Caco-2 (cell line): ENCODE measurements at places on chromosomes 6 and 20.
A peak's percentile ranks its signal among the peaks of the same experiment; 100 is the strongest.

DNA sequence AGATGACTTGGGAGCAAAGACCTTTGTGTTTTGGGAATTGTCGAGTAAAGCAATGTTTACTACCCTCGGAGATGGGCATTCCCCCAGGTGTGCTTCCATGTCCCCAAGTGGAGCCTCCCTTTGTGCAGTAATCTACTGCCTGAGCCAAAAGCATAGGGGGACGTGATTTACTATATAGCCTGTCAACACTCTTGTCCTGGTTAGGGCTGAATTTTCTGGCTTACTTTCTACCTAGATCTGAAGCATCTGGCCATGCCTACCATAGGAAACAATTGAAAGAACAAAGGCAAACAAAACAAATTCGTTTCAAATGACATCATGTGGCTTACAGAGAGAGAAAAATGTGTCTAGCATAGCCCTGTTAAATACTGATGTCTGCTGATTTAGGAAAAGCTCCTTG is 350.6 kb downstream of the SAMD5 start:
- no peaks in the 10 kb centered on the region for H3K27me3 ChIP-seq
- no peak for DNase-seq
- H3K27ac ChIP-seq: no peak overlapping the region
- no peak overlapping the region for H3K4me3 ChIP-seq
- H3K36me3 ChIP-seq: no peaks in the 10 kb centered on the region
- H3K4me1 ChIP-seq: no peaks in the 10 kb centered on the region

- H3K4me3 ChIP-seq: no peak overlapping the region
- H3K27me3 ChIP-seq: no peaks in the 10 kb centered on the region
- H3K36me3 ChIP-seq: no peaks in the 10 kb centered on the region
- no peaks in the 10 kb centered on the region for H3K4me1 ChIP-seq
- H3K27ac ChIP-seq: no peak overlapping the region
- DNase-seq: no peak
Measured at GRCh38 chr6:15595461-15596173, 67.2 kb downstream of the DTNBP1 start.

GRCh38 chr6:13952101-13952500 is 27.3 kb downstream of the RNF182 start:
- no peak overlapping the region for H3K4me3 ChIP-seq
- no peak for DNase-seq
- H3K36me3 ChIP-seq: no peaks in the 10 kb centered on the region
- H3K27ac ChIP-seq: no peak overlapping the region
- H3K27me3 ChIP-seq: no peaks in the 10 kb centered on the region
- H3K4me1 ChIP-seq: no peaks in the 10 kb centered on the region

GRCh38 chr6:138387577-138388368 is 10.1 kb downstream of the SMIM28 start:
- DNase-seq: peak; percentile 61
- H3K4me3 ChIP-seq: no peak overlapping the region

- H3K27ac ChIP-seq: no peak overlapping the region
- peaks cover 3% of the 10 kb centered on the region; the same call in 1 of the 2 replicates for H3K4me1 ChIP-seq
- no peaks in the 10 kb centered on the region for H3K36me3 ChIP-seq
- H3K27me3 ChIP-seq: no peaks in the 10 kb centered on the region
Measured at GRCh38 chr20:59192533-59192896, 28.9 kb downstream of the ZNF831 start.

- no peaks in the 10 kb centered on the region for H3K27me3 ChIP-seq
- no peak overlapping the region for H3K4me3 ChIP-seq
- no peaks in the 10 kb centered on the region for H3K4me1 ChIP-seq
- DNase-seq: no peak
Measured at GRCh38 chr6:169144356-169144755, 109.3 kb downstream of the THBS2 start.

- DNase-seq: no peak
- no peak overlapping the region for H3K27ac ChIP-seq
- H3K27me3 ChIP-seq: no peaks in the 10 kb centered on the region
- peaks cover 22% of the 10 kb centered on the region for H3K4me1 ChIP-seq
- H3K4me3 ChIP-seq: no peak overlapping the region
Measured at GRCh38 chr6:56278171-56278591, 30.8 kb upstream of the COL21A1 start.

GRCh38 chr6:56572788-56573471 is 69.8 kb downstream of the DST start:
- H3K27me3 ChIP-seq: no peaks in the 10 kb centered on the region
- H3K4me3 ChIP-seq: no peak overlapping the region
- DNase-seq: no peak

- H3K36me3 ChIP-seq: no peaks in the 10 kb centered on the region
- peak; percentile 62 for DNase-seq
- no peak overlapping the region for H3K27ac ChIP-seq
- H3K4me1 ChIP-seq: no peaks in the 10 kb centered on the region
- no peaks in the 10 kb centered on the region; the same call in 1 of the 2 replicates for H3K27me3 ChIP-seq
Measured at GRCh38 chr6:34115403-34115795, 30.5 kb downstream of the GRM4 start.

- no peaks in the 10 kb centered on the region for H3K36me3 ChIP-seq
- no peaks in the 10 kb centered on the region for H3K4me1 ChIP-seq
- H3K27ac ChIP-seq: peak overlapping the region; percentile 57
Measured at GRCh38 chr6:151475653-151476523, 17.9 kb upstream of the CCDC170 start.

DNA sequence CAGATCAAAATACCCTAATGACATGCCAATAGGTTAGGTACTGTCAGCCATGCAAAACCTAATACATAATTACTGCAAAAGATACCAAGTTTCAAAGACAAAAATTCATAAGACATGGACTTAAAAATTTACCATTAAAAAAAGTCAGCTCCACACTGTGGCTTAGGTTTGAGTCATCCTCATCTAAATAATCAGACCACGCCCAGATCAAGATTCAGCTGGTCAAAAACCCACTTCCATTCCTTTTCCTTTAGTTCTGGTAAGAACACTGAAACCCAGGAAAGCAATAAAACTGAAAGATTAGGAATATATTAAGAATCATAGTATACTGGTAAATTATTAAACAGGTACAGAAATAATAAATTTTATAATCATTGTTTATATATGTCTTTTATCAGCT is 81.0 kb upstream of the ASF1A start:
- H3K27me3 ChIP-seq: no peaks in the 10 kb centered on the region
- no peaks in the 10 kb centered on the region for H3K4me1 ChIP-seq
- DNase-seq: no peak
- H3K27ac ChIP-seq: no peak overlapping the region
- no peaks in the 10 kb centered on the region for H3K36me3 ChIP-seq
- H3K4me3 ChIP-seq: no peak overlapping the region

DNA sequence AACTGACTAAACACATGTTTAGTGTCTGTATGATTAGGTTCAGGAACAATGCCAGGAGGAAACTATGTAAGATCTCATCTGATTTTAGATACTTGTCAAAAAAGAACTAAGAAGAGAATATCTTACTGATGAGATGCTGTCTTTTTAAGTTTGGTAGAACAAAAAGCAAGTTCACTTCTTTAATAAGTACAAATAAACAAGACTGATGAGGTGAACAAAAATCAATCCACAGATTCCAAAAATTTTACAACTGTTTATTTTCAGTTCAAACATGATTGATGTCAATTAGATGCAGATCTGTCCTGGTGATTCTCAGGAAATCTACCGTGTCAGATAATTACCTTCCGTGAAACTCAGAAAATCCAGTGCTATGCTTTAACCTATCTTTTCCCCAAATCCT is 24.9 kb downstream of the EPHA7 start:
- no peaks in the 10 kb centered on the region for H3K36me3 ChIP-seq
- DNase-seq: no peak
- no peak overlapping the region for H3K27ac ChIP-seq
- no peak overlapping the region for H3K4me3 ChIP-seq
- H3K27me3 ChIP-seq: no peaks in the 10 kb centered on the region
- no peaks in the 10 kb centered on the region for H3K4me1 ChIP-seq

GRCh38 chr6:169167581-169168301 is 85.9 kb downstream of the THBS2 start:
- H3K4me3 ChIP-seq: no peak overlapping the region
- no peak overlapping the region for H3K27ac ChIP-seq
- no peaks in the 10 kb centered on the region for H3K27me3 ChIP-seq
- DNase-seq: no peak

GRCh38 chr6:16766043-16766536 is 4.8 kb upstream of the ATXN1 start:
- no peak for DNase-seq
- no peak overlapping the region for H3K4me3 ChIP-seq
- no peak overlapping the region for H3K27ac ChIP-seq
- no peaks in the 10 kb centered on the region for H3K27me3 ChIP-seq
- peaks cover 15% of the 10 kb centered on the region for H3K4me1 ChIP-seq
- H3K36me3 ChIP-seq: no peaks in the 10 kb centered on the region; the same call in 1 of the 2 replicates

- H3K27me3 ChIP-seq: no peaks in the 10 kb centered on the region
- peak overlapping the region; percentile 78 for H3K27ac ChIP-seq
- H3K4me1 ChIP-seq: peaks cover 23% of the 10 kb centered on the region
- H3K36me3 ChIP-seq: no peaks in the 10 kb centered on the region
- peak overlapping the region; percentile 53 for H3K4me3 ChIP-seq
Measured at GRCh38 chr20:31587545-31588389, 17.3 kb upstream of the ID1 start.

GRCh38 chr20:8050157-8050837 is 30.7 kb upstream of the TMX4 start:
- H3K27ac ChIP-seq: no peak overlapping the region
- no peaks in the 10 kb centered on the region for H3K27me3 ChIP-seq
- no peak for DNase-seq
- peaks cover 13% of the 10 kb centered on the region for H3K4me1 ChIP-seq
- no peaks in the 10 kb centered on the region for H3K36me3 ChIP-seq

- no peak overlapping the region for H3K4me3 ChIP-seq
- H3K27me3 ChIP-seq: no peaks in the 10 kb centered on the region
- no peak overlapping the region for H3K27ac ChIP-seq
- no peaks in the 10 kb centered on the region for H3K36me3 ChIP-seq
- DNase-seq: no peak
Measured at GRCh38 chr6:124974771-124975377, 12.6 kb downstream of the RNF217 start.

DNA sequence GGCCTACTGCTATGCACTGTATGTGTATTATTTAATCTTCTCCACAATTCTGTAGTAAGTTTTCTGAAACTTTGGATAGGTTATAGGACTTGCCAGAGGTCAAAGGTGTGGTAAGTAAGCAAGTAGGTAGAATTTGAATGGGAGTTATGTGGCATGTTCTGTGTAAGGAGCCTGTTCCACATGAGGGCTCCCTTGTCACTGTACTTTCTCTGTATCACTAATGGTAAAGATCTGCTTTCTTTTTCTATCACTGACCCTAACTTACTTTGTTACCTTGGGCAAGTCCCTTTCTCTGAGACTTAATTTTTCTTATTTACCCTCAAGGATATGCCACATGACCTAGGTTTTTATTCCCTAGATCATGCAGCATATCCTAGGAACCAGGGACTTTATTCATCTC is 50.3 kb downstream of the EIF2S2 start:
- DNase-seq: no peak
- H3K36me3 ChIP-seq: peaks cover 2% of the 10 kb centered on the region; the same call in 1 of the 2 replicates
- no peak overlapping the region for H3K4me3 ChIP-seq
- no peaks in the 10 kb centered on the region for H3K4me1 ChIP-seq

DNA sequence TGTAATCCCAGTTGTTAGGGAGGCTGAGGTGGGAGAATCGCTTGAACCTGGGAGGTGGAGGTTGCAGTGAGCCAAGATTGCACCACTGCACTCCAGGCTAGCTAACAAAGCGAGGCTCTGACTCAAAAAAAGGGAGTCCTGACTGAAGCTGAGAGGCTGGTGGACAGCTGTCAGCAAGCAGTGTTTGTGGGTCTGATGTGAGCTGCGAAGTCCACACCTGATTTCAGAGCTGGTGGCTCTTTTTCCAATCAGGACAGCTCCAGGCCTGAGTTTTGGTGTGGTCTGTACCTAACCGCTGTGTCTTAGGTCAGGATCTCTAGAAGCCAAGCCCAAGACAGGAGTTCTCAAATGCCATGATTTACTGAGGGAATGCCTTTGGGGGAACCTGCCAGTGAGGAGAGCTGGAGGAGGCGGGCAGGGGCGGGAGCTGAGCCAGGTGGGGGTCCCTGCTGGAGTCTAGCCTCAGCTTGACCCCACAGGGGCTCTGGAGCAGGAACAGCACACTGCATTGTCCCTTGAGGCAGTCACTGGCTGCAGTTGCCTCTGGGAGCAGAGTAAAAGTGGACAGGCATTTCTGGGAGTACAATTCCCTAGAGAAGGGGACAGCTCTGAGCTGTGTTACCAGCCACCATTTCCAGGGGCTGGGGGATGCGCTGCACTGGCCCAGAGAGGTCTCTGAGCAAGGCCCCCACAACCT is 5.0 kb downstream of the GFRA4 start:
- H3K27me3 ChIP-seq: no peaks in the 10 kb centered on the region
- H3K36me3 ChIP-seq: no peaks in the 10 kb centered on the region
- no peak overlapping the region for H3K4me3 ChIP-seq
- H3K27ac ChIP-seq: no peak overlapping the region
- no peak for DNase-seq
- H3K4me1 ChIP-seq: no peaks in the 10 kb centered on the region

DNA sequence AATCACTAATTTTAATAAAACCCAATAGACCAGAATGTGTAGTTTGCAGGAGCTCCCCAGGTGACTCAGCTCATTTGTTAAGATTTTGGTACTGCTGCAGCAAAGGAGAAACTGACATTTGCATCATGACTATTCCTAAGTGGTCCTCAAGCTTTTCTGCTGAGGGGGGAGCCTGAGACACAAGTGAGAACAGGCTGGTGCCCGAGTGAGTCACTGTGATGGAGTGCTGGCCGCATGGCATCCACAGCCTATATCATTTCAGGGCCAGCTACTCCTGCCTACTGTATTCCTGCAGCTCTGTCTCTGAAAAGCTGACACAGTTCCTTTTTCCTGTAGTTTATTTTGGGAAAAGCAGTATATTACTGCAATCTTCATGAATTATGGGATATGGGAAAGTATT is 113.7 kb upstream of the ENPP5 start:
- no peak overlapping the region for H3K27ac ChIP-seq
- 0 out of 2 replicates have a peak, but pooled peaks cover 1% of the 10 kb centered on the region for H3K27me3 ChIP-seq
- no peaks in the 10 kb centered on the region for H3K4me1 ChIP-seq
- no peak overlapping the region for H3K4me3 ChIP-seq
- no peaks in the 10 kb centered on the region for H3K36me3 ChIP-seq

DNA sequence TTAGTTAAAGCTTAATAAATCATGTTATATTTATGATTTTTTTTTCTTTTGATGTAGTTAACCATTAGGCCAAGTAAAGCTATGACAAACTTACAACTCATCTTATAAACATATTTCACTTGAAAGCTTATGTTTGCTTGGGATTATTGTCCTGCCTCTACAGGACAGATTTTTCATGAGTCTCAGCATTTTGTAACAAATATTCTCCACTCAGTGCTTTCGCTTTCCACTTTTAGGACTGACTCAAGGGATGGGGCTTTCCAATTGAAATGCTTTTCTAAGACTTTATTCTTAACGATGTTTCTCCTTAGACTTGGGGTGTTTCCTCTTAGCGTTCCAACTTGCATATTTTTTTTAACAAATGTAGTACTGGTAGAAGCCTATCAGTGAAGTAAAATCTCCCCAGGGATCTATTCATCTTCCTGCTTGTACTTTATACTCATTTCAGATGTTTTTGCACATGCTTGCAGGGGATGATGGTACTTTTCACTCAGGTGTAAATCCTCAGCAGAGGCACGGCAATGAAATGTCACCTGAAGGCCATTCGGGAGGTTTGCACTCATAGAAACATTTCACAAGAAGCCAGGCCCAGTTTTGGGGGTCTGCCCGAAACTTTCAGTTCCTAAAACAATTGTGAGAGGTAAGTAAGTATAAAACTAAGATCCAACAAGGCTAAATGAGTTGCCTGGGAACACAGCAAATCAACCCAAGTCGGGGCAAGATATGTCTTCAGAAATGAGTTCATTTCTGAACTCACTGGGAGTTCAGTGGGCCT is 298.1 kb upstream of the FOXQ1 start:
- no peak overlapping the region for H3K4me3 ChIP-seq
- no peaks in the 10 kb centered on the region for H3K4me1 ChIP-seq
- no peak overlapping the region for H3K27ac ChIP-seq
